Activated CD8-positive, alpha-beta memory T cell treated with anti-CD3 and anti-CD28 coated beads for 48 hours (primary cell): ENCODE measurements at places on chromosomes 16 and 17.

- DNase-seq = no peak
Observed at GRCh38 chr17:66678827-66679226, 156.1 kb upstream of the CACNG5 start.

DNA sequence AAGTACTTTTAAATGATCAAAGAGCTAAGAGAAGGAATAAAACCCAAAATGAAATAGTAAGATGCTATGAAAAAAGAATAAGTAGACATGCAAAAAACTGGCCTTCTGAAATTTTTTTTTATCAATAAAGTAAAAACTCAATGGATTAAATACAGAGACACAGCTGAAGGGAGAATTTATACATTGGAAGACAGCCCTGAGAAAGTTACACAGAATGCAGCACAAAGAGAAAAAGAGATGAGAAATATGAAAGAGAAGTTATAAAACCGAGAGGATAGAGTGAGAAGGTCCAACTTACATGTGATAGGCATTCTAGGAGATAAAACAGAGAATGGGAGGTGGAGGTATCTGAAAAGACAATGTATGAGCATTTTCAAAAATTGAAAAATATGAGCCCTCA, 57.0 kb downstream of the MARF1 start:
- DNase-seq = no peak

DNA sequence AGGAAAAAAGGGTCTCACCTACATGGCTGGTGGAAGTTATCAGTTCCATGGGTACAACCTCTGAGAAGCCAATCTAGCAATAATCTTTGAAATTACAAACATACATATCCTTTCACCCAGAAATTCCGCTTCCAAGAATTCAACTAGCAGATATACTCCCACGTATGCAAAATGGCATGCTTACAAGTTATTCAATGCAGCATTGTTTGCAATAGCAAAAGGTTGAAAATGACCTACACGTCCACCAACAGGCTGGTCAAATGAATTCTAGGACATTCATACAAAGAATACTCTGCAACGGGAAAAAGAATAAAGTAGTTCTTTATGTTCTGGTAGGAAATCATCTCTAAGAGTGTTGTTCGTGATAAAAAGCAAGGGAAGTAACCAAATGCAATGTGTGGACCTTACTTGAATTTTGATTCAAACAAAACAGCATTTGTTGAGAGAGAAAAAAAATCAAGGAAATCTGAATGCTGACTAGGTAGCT, 63.7 kb upstream of the NLK start:
- DNase-seq = no peak

- no peak for DNase-seq
Observed at GRCh38 chr16:31199430-31200041, 3.0 kb downstream of the PYCARD start.

DNA sequence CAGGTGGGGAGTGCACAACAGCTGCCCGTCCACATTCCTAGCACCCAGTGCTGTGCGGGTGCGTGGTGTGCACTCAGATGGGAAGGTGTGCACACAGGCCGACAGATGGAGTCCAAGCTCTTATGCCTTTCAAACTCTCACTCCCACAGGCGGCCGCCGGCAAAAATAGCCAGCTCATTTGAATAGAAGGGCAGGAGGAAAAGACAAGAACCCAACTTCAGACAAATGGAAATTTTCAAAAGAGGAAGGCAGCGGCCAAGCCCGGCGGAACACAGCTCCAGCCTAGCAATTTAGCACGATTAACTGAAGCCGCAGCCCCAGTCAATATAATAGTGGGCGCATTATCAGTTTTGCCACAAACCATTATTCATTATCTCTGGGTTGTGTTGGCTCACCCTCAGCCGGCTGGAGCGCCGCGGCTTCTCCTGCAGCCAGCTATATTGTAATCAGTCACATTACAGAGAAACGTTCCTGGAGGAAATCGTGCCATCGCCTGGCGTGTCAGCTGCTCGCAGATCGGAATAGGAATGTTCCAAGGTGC, 103.9 kb upstream of the SEC14L1 start:
- DNase-seq = no peak
